ENCODE measurements at places on chromosomes 4 and X.
A peak's percentile ranks its signal among the peaks of the same experiment; 100 is the strongest.

GRCh38 chrX:133796282-133796681 is 189.1 kb downstream of the GPC3 start:
- no peak for ATAC-seq

GRCh38 chr4:183395395-183395794 is 49.0 kb upstream of the CDKN2AIP start:
- no peak for ATAC-seq

DNA sequence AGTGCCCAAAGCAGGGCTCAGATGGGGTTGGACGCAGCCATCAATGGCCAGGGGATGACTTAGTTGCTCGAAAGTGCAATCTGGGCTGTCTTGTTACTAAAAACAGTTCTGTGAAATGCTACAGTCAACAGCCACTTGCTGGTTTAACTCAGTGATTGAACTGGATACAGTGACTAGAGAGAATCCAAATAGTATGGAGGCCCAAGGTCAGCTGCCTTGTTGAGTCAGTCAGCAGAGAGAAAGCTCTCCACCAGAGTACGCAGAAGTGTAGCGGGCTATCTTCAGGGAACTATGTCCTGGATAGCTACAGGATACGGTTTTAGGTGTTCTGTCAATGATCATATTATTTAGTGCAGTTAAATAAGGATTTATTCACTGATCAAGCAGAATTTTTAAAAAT is 68.4 kb downstream of the TRAPPC11 start:
- no peak for ATAC-seq

- no peak for ATAC-seq
Measured at GRCh38 chr4:83860200-83860599, 324.3 kb downstream of the GPAT3 start.

- ATAC-seq = no peak
Measured at GRCh38 chr4:41024556-41025491, 189.5 kb downstream of the APBB2 start.

GRCh38 chrX:44392767-44393166 is 49.3 kb upstream of the EFHC2 start:
- peak; percentile 17 for ATAC-seq

- no peak for ATAC-seq
Measured at GRCh38 chrX:68932611-68933010, 103.8 kb downstream of the EFNB1 start.

DNA sequence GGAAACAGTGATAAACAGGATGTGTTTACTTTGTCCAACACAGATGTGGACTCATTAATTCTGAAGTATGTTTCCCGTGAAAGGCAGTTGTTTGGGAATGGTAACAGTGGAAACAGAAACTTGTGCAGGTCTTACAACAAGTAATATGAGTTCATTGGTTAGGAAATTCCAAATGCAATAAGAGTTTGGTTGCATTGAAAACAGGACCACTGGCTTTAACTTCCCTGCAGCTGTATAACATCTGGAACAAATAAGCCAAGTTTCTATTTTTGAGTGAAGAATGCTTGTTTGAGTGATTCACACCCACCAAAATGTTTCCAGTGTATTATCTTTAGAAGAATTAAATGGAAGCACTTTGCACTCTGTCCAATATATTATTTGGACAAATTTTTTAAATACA is 82.4 kb upstream of the BMP3 start:
- no peak for ATAC-seq

GRCh38 chrX:154378059-154378798 is 866 bp upstream of the EMD start:
- ATAC-seq = peak; percentile 3

DNA sequence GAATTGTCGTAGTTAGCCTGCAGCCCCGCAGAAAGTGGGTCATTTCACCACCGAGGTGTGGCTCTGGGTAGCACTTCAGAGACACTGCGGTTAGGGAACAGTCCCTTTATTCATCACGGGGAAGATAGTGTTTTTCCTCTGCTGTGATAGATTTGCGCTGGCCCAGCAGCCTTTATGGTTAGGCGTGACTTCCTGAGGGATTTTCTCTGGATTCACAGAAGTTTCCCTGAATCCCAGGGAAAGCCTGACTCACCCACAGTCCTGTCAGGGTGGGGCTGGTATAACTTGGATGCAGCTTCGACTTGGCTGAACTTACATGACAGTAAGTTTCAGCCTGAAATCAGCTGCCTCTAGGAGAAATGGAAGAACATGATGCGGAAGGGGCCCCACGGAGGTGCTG is 196.3 kb upstream of the HHIP start:
- ATAC-seq = no peak

GRCh38 chrX:53196678-53197077 is 28.3 kb downstream of the KDM5C start:
- no peak for ATAC-seq

DNA sequence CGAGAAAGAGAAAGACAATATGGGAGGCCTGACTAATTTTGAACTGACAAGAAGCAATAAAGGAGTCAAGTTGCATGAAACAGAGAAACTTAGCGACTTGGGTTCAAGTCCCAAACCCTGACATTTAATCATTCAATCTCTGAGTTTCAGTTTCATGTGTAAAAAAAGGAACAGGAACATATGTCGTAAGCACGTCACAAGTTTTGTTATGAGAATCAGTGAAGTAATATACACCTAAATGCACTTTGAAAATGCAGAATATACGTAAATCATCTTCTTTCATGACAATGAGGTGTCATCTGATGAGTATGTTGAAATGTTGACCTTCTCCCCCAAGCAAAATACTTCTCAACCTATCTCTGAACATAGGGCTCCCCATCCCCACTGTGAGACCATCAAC is 10.4 kb downstream of the ACOT9 start:
- ATAC-seq = no peak
